ENCODE measurements at places on chromosomes 11 and 22. TPM values are rescaled to one million over a fixed set of nuclear protein-coding genes. Genes with fewer than 3 reads are reported as not detected.

DNA sequence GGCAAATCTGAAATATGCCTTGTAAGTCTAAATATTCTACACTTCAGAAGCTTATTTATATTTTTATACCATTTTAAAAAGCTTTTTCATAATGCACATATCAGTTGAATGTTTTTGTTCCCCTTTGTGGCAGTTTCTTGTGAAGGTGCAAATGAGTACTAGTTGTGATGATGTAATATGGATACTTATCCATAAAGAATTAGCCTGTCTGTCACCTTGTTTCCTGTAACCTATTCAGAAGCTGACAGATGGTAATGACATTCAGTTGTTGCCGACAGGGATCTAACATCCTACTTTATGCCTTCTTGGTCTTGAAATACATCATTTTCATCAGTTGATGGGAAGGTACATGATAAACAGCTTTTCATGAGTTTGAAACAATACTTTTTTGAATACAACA lies 2.9 kb downstream of the QSER1 start:
- no peak for DNase-seq

DNA sequence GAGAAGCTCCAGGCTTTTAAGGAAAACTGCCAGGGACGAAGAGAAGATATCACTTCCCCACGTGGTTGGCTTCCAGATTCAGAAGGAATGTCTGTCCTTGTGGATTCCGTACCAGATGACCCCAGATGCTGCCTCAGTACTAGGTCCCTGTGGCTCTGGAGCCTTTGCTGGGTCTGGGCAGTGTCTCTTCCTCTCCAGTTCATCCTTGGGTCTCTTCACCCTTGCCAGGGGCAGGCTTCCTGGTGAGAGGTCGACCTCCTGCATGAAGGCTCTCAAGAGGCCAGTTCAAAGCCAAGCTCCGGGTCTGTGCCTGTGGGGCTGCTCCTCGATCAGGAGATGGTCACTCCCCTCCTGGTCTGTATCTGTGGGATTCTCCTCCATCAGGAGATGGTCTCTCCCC lies 74.7 kb upstream of the B3GAT1 start:
- no peak for DNase-seq

DNA sequence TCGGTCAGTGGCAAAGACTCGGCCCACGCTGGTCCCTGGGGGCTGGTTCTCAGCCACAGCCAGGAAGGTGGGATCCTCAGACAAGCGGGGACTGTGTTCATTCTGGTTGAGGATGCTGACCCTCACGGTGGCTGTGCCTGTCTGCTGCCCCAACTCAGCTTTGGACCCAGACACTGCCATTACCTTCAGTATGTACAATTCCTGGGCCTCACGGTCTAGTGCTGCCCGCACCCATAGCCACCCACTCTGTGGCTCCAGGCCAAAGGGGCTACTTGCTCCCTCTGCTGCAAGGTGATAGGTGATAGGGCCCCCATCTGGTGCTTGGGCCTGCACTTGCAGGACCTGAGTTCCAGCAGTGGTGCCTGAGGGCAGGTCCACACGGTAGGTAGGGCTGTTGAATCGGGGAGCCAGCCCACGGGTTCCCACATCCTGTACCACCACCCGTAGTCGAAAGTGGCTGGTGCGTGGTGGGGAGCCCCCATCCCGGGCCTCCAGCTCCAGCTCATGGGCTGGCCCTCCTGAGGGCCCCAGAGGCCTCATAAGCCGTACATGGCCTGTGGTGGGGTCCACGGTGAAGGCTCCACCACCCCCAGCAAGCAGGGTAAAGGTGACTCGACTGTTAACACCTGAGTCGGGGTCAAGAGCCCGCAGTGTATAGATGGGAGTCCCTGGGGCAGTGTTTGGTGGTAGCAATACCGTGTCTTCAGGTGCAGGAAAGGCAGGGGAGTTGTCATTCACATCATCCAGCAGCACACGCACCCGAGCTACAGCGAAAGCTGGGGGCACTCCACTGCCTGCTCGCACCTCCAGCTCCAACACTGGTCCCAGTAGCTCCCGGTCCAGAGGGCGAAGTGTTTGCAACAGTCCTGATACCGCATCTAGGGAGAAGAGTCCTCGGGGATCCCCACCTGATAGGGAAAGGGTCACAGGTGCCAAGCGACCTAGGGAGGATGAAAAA lies 13.2 kb upstream of the TPP1 start:
- DNase-seq = no peak

DNA sequence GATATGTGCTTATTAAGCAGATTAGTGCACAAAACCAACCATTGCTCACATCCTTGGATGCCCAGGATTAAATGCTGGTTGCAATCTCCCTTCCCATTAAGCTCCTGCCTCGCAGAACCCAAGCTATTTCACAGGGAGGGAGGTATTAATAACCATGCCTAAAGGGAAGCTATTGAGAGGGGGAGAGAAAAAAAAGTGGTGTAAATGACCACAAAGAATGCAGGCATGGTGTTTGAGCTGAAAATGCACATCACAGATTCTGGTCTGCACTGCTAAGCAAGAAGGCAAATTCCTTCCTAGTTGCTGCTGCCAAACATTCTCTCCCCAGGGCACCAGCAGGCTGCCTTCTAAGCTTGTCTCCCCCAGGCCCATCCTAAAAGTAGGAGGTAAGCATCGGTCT lies 92.0 kb upstream of the ISX start:
- no peak for DNase-seq

DNA sequence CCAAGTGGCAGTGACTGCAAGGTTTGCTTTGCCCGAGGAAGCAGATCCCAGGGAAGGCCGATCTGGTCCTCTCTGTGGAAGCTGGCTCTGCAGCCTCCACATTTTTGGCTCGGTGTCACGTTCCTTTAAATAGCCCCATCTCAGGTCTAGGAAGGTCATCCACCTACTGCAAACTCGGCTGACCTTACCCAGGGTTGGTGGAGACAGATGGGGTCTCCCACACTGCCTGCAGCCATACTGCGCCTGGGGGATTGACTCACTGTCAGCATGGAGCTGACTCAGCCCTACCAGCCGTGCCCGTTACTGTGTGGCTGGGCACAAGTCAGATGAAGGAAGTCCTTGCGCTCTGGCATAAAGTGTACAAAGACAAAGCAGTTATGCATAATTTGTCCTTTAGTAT lies 16.9 kb downstream of the CDPF1 start:
- no peak for DNase-seq

GRCh38 chr11:125235071-125235471 lies 70.5 kb downstream of the PKNOX2 start:
- no peak for DNase-seq

DNA sequence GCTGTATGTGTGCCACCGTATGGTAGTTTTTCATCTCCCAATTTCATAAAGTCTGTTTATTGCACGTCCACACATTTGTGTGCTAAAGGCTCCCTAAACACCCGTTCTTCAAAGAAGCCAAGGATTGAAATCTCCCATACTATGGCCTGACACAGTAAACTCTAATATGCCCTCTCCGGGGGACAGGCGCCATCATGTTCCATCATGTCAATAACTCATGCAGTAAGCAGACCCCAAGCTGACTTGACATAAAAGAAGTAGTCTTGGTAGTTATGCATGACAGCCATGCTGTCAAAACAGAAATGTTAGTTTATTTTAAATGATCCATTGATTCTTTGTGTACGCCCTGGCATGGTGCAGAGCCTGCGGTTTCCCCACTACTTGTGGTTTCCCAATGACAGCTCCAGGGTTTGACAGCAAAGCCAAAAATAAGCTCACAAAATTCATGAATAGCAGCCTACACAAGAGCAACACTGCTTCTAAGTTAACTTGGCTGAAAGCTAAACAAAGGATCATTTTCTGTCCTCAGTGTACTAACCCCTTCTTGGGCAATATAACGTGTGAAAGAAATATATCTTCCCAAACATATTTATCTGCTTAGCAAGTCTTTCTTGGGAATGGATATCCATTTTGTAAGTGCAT lies 56.5 kb upstream of the CABP7 start:
- no peak for DNase-seq

DNA sequence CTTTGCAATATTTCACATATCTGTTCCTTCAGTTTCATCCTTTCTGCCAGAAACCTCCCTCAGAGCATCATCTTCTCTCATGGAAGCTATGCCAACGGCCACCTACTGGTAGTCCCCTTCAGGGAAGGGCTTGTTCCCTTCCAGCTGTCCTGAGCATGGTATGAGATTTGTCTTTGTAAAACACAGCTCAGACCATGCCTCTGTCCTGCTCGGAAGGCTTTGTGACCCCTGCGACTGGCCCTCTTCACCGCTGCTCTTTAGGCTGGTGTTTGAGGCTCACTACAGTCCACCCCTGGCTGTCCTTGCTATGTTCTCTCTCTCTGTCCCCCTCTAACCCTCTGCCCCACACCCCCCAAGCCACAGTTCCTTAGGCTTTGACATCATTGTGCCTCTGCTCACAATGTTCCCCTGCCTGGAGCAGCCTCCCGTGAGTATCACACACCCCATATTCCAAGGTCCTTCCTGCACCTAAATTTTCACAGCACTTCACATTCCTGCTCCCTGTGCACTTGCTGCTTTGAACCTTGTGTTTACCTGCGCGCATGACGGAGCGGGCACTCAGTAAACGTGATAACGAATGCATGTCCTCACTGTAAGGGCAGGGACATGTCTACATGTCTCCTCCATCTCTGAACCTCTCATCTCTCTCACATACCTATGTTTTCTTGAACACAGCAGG lies 24.0 kb upstream of the ACER3 start:
- no peak for DNase-seq

DNA sequence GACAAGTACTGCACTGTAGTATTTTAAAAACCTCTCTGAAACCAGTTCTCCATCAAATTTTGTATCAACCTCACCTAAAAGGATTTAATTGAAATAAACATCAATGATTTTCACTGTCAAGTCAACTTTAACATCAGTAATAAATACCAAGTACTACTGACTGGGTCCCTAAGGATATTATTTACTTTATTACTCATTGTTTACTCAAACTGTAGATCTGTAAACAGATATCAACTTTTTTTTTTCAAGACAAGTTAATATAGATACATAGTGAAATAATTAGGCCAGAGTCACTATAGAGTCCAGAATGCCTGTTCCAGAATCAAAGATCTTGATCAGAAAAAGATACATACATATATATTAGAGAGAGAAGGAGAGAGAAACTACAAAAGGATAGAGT lies 1.6 kb downstream of the RNF141 start:
- DNase-seq = peak; percentile 9

DNA sequence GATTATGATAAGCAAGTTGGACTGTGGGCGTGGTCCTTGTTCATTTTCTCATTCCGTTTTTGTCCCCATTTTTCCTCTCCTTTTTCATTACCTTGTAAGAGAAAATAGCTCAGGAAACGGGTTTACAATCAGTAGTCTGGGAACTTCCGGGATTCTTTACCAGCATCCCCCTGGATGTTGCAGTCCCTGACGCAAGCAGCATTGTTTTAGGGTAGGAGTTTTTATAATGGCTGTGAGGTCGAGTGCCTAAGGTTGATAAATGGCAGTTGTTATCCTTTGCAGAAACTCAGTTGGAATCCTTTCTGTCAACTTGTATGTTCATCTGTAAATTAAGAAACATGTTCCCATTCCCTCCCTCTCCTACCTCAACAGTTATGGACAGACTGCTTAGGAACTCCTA lies 68.3 kb downstream of the ARHGEF12 start:
- DNase-seq = no peak

- no peak for DNase-seq
These were observed 167.3 kb downstream of the NTM start for GRCh38 chr11:131537748-131538147.

GRCh38 chr22:46033256-46034200 lies 56.6 kb upstream of the WNT7B start:
- no peak for DNase-seq

GRCh38 chr22:23001463-23001862 lies 68.9 kb upstream of the GNAZ start:
- DNase-seq = no peak

GRCh38 chr22:43534916-43535315 lies 123.1 kb downstream of the MPPED1 start:
- no peak for DNase-seq

GRCh38 chr11:123116486-123116885 lies 54.5 kb upstream of the HSPA8 start:
- DNase-seq = no peak

DNA sequence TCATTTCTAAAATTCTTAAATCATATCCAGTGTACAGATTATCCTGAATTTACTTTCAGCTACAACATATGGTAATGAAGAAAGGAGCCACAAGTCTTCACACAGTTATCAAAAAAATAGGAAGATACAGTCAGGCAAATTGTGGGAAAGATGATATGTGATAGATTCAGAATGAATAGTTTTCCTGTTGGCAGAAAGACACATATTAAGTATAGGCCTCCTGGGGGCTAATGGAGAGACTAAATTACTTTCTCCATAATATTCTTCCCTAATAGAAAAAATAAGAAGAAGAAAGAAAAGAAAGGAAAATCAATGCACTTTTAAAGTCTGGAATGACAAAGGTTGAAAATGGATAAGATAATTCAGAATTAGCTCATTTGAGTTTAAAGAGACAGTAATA lies 2073.5 kb downstream of the LRRC4C start:
- no peak for DNase-seq

DNA sequence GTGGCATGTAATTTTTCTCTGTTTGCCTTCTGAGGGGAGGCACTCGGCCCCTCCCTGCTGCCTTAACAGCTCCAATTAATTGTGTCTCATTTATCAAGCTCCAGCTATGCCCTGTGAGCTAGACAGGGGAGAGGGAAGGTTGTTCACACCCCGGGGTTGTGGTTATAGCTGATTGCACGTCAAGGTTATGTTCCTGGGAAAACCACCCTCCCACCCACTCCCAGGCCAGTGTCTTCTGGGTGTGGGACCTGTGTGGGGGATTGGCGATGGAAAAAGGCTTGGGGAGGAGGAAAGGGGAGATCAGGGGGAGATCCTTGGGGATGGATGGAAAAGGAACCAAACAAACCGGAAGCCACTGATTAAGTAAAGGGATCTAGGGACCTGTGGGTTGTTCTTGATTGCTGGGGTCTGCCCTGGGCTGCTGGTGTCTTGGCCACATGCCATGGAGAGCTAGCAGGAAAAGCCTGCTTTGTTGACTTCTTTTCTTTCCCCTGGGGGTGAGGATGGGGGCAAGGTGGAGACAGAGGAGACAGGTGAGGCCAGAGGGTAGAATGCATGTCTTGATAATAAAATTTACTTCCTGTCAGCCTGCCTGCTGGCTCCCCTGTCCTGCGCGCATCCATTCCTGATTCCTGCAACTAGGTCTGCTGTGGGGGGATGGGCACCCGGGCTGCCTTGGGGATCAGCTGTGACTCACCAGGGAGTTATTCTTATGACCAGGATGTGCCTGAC lies 13.5 kb upstream of the SORL1-AS1 start:
- peak; percentile 80 for DNase-seq

The NLRP14 gene
- 0.07 TPM for total RNA-seq

The ANGPTL5 gene
- not detected for total RNA-seq

The SERHL2 gene
- total RNA-seq = 2.1 TPM

The DNAJB7 gene
- not detected for total RNA-seq

The SMC1B gene
- not detected for total RNA-seq

The PRRG4 gene
- total RNA-seq = 0.64 TPM

The LRRC56 gene
- total RNA-seq = 0.57 TPM

The MCM5 gene
- total RNA-seq = 32.1 TPM

The BTBD10 gene
- total RNA-seq = 57.0 TPM

The BAIAP2L2 gene
- total RNA-seq = not detected

The ZFP91 gene
- 58.4 TPM for total RNA-seq

The NLRP6 gene
- total RNA-seq = not detected

The EED gene
- 10.7 TPM for total RNA-seq

The YPEL4 gene
- not detected for total RNA-seq

The CADM1 gene
- 0.35 TPM for total RNA-seq

Measured in NCI-H460 (cell line).